ENCODE measurements at places on chromosomes 4 and X.

DNA sequence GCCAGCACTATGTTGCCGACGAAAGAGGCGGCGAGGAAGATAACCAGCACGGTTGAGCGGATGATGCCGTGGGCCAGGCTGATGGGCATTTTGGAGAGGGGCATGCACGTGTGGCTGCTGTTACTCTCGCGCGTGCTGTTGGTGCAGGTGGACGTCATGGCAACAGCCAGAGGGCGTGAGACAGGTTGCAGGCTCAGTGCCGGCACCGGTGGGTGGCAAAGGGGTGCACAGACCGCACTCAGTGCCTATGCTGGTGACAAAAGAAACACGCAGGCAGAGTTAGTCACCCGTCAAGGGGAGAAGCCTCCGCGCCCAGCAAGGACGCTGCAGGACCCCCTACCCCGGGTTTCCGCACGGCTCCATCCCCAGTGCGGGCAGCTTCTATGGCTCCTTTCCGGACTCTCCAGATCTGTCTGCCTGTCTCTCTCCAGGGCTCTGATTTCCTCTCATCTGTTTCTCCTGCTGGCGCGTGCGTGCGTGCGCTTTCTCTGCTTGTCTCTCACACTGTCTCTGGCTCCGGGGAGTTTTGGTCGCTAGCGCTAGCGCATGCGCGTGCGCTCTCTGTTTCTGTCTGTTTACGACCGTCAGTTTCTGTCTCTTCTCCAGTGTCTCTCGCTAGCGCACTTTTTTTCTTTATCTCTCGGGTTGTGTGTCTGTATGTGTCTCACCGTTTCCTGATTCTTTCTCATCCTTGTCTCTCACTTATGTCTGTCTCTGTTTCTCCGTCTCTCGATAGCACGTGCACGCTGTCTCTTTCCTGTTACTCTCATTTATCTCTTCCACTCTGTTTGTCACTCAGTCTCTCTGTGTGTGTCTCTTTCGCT lies 2.1 kb downstream of the GPR101 start:
- no peak for DNase-seq

DNA sequence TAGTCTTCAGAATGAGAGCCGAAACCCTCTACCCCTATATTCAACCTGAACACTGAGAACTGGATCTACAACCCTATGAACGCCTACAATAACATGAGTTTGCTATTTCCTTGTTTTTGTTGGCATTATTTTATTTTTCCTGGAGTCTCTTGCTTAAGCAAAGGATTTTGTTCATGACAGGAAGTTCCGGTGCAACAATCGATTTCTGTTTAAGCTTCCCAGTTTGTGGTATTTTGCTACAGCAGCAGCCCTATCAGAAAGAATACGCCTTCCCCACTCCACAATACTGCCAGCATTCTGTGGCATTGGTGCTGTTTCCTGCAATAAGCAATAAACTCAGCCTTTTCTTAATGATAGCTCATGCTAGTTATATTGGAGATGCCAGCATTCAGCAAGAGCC lies 60.9 kb downstream of the NPY5R start:
- no peak for DNase-seq

DNA sequence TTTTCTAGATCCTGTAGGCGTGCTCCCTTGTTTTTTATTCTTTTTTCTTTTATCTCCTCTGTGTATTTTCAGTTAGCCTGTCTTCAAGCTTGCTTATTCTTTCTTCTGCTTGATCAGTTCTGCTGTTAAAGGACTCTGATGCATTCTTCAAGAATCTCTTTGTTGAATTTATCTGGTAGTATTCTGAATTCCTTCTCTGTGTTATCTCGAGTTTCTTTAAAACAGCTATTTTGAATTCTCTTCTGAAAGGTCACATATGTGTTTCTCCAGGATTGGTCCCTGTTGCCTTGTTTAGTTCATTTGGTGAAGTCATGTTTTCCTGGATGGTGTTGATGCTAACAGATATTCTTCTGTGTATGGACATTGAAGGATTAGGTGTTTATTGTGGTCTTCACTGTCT lies 15.3 kb downstream of the RAB33B start:
- no peak for DNase-seq

- no peak for DNase-seq
Observed at GRCh38 chr4:76821641-76822040, 76.3 kb downstream of the SOWAHB start.

- DNase-seq, result no peak
Observed at GRCh38 chrX:27694667-27695066, 104.5 kb downstream of the DCAF8L2 start.

DNA sequence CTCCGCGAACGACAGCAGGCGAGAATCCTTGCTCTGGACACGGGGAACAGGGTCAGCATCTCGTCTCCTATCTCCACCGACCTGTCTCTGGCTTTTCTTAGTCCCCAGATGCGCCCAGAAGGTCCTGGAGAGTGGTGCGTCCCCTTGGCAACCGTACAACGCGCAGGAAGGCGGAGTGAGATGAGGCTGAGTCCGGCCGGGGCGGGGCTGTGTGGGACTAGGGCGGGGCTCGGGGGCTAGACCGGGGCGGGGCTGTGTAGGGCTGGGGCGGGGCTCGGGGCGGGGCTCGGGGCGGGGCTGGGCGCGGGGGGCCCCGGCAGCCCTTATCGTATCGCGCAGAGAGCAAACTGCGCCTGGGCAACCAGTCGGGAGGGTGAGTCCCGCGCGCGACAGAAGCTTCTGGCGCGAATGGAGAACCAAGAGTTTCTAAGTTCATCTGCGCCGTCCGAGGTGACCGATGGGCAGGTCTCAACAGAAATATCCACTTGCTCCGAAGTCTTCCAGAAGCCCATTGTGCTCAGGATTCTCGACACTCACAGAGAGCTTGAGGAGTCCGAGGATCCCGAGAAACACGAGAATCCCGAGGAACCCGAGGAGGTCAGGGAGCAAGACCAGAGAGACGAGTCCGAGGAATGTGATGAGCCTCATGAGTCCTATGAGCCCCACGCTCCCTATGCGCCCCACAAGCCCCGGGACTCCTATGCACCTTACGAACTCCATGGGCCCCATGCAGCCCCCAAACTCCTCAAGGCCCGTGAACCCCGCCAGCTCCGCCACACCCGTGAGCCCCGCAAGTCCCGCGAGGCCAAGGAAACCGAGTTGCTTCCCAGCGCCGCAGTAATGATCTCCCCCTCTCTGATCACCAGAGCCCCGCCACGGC lies 24.9 kb downstream of the ARL9 start:
- DNase-seq, result peak; percentile 67

- no peak for DNase-seq
Observed at GRCh38 chrX:55867181-55867651, 149.7 kb downstream of the RRAGB start.

- no peak for DNase-seq
Observed at GRCh38 chr4:117481742-117482141, 396.4 kb upstream of the TRAM1L1 start.

DNA sequence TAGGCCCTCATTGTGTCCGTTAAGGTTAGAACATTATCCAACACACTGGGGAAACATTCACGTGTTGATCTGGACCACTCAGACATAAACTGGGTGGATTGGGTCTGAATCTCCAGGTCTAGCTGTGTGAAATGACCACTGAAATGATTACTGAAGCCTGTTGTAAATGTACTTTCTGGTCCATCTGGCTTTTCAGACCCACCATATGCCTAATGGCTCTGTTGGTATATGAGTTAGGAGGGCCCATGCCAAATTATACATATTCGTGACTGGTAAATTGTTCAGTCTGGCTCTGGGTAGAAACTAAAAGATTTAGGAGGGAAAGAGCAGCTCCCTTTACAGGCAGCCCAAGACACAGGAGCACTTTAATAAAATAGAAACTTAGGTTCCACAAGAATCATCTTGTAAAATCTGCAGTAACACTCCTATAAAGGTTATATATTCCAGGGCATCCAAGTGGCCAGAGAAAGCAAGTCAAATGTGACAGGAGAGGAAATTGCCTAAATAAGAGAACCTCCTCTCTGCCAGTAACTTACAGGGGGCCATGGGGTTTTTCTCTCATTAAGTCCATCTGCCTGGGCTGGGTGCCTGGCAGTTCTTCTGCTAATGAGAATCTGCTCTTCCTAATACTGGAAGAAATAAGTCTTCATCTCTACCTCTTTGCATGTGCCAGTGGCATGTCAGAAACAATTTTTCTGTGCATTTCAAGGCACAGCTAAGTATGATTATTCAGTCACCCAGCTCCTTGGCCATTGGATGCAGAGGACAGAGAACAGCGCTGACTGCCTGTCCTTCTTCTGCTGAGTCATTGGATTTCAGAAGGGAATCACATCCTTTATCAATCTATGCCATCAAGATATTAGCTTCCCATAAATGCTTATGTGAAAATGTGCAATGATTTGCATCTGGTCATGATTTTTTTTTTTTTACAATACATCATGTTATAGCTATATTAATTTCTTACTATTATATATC lies 112.6 kb downstream of the GLRA2 start:
- DNase-seq, result no peak

- no peak for DNase-seq
Observed at GRCh38 chr4:1600811-1601532, 83.1 kb downstream of the FAM53A start.

- no peak for DNase-seq
Observed at GRCh38 chrX:63635750-63636149, 149.3 kb downstream of the ARHGEF9 start.

GRCh38 chrX:27918799-27919198 lies 62.5 kb downstream of the DCAF8L1 start:
- DNase-seq, result no peak

- DNase-seq, result no peak
Observed at GRCh38 chrX:8591501-8591900, 126.9 kb downstream of the VCX3B start.

- DNase-seq, result no peak
Observed at GRCh38 chrX:123801901-123802300, 58.0 kb upstream of the XIAP start.
